ENCODE measurements at places on chromosomes 5 and 9.

GRCh38 chr5:135830876-135831275 is 3.6 kb upstream of the SLC25A48 start:
- no peak for DNase-seq

- DNase-seq = no peak
Measured at GRCh38 chr9:98908897-98909634, 34.6 kb upstream of the COL15A1 start.

DNA sequence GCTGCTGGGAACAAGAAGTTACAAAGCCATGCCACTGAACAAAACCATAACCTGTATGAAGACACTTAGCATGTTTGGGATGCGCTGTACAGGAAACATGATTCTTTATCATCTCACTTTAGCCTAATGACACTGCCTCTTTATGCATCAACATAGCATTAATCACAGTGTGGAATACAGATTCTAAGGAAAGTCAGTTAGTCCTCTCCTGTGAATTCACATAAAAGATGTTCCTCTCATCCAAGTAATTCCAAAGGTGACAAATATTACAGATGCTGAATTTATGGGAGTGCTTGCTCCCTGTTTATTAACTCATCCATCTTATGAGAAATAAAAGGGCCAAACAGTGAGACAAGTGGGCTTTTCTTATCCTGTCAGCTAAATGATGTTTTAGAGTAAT is 1677.7 kb downstream of the EFNA5 start:
- no peak for DNase-seq

- DNase-seq = no peak
Measured at GRCh38 chr9:5817862-5818261, 15.1 kb downstream of the ERMP1 start.

DNA sequence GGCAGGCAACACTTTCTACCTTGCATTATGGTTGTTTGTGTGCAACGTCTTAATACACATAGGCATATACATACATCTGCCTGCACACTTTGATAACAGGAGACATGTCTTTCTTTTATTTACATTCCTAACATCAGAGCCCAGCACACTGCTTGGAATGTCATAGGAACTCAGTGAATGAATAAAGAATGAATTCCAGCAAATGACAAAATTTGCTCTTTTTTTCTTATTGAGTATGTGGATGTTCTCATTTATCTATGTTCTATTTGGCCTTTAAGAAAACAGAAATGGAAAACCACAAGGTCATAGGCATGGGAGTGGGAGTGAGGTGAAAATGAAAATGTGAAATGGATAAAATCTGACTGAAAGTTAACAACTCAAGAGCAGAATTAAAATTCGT is 36.3 kb upstream of the PALM2AKAP2 start:
- DNase-seq = no peak

GRCh38 chr5:142609142-142609541 is 76.7 kb downstream of the FGF1 start:
- no peak for DNase-seq

- no peak for DNase-seq
Measured at GRCh38 chr5:115417076-115417475, 120.6 kb upstream of the CCDC112 start.

DNA sequence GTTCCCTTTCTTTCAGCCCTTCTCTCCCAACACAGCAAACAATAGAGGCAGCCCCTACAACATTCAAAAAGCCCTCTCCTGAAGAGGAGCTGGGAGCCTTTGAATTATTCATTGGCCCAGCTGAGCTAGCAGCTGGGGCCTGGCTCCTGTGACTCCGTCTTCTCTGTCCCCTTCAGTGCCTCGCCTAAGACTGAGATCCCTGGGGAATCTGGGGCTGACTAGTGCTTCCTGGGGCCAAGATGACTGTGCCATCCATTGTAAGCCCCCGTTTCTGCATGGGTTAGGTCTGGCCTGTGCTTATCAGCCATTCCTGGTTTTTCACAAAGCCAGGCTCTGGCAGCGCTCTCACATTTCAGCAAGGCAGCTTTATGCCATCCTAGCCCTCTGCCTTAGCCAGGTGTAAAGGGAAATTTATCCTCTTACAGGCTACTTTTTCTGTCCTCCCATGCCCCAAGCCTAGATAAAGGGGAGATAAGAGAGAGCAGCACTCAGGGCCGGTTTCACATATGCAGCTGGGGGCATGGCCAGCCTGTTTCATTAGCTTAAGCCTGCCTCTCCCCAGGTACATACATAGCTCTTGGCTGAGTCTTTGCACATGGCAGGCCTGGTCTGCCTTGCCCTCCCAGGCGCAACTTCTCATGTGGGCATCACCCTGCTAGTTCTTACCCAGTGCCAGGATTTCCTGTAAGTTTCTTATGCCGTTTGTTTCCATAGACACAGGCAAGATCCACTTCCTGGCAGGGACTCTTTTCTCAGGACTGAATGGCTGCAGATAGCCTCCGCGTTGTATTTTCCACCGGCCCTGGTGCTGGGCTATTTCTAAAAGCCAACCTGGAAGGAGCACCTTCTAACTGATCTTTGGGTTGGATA is 15.8 kb downstream of the PTPA start:
- DNase-seq = no peak

DNA sequence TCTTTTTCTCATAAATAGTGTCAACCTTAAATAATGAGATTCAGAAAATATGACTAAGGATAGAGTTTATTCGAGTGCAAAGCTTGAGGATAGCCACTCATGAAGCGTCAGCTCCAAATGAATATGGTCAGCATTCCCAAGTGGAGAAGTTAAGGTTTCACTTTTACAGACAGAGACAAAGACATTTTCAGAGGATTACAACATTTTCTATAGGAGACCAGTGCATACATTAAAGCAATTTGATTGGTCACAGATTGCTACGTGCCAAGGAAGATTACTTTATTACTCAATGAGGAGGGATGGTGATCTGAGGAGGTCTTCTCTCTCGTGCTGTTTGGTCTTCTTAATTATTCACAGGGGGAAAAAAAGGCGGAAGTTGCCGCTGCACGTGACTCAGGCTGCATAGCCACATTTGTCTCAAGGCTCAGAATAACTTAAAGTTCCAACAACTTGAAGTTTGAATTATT is 60.1 kb upstream of the SPATA31C2 start:
- no peak for DNase-seq

- DNase-seq = no peak
Measured at GRCh38 chr5:158032246-158032645, 173.3 kb upstream of the CLINT1 start.

- DNase-seq = no peak
Measured at GRCh38 chr9:33708441-33708840, 86.9 kb upstream of the PRSS3 start.

DNA sequence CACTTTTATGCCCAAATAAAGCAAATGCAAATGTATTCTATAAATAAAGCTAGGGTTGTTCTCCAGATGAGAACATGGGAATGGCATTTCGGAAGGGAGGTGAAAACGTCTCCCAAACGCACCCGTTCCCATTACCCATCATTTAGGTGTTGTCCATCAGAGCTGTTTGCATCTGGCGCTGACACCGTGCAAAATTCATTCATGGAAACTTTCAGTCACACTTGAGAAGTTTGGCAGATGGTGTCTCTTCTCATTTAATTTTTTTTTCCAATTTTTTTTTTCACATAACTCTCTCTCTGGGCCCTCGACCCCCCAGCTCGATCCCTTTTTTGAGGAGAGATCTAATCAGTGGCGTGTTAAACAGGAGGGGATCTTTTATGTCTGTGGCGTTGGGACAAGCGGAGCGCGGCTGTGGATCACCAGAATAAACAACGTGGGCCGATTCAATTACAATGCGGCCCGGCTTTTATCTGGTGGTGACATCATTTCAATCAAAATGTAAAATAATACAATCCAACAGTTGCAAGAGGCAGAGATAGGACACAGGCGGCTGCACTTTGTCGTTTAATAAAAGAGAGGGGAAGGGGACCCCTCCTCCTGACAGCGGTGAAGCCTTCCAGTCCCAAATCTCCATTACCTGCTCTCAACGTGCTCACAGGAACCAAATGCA is 246.1 kb upstream of the IRX4 start:
- no peak for DNase-seq

DNA sequence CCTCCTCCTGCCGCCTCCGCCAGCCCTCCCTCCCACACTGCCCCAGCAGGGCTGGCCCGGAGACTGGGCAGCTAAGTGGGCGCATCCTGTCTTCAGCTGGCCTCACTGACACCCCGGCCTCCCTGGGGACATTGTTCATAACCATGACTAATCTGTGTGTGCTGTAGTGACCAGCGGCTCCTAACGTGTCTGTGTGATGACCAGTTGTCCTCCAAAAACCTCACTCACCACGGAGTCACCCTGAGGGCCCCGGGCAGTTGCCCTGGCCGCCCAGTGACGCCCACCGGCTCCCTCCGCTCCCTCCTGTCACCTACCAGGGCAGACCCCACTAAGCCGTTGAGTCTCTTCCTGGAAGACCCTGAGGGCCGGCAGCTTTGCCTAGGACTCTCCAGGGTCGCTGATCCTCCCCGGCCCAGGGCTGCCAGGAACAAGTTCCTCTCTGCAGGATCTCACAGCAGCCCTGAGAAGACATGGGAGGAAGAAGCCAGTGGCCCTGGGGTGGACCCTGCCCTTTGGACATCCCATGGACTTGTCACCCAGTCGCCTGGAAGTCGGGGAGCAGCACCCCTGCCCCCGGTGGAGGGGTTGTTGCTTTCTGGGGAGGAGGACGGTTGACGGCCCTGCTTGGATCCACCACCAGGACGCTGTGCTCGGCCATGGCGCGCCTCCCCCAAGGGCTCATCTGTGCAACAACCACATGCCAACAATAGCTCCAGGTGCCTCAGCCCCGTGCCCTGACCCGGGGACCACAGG is 110.2 kb upstream of the LMX1B start:
- peak; percentile 29 for DNase-seq

GRCh38 chr5:146055432-146055831 is 49.9 kb downstream of the PLAC8L1 start:
- no peak for DNase-seq

Measured in GOT3 (cell line).